ENCODE measurements at places on chromosomes 3 and 15.

DNA sequence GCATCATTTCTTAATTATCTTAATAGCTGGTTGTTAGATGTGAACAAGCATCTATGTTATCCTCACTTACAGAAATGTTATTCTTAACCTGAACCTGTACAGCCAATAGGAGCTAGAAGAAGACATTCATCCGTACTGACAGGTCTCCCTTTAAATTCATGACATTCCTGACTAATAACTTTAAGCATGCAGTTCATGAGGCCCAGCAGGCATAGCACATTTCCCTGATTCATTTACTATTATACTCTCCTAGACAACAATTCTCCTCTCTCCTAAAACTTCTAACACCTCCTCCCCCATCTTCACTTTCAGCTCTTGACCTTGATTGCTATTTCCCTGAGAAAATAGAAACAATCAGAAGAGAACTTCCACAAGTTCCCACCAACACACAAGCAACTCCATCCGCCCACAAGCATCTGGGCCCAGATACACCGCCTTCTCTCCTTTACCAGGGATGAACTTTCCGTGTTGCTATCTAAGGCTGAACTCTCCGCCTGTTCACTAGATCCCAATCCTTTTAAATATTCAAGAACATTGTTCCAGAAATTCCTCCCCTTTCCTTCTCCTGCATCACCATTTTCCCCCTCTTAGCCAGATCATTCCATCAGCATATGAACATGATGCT lies 62.9 kb upstream of the SPRED1 start:
- no peak for DNase-seq

DNA sequence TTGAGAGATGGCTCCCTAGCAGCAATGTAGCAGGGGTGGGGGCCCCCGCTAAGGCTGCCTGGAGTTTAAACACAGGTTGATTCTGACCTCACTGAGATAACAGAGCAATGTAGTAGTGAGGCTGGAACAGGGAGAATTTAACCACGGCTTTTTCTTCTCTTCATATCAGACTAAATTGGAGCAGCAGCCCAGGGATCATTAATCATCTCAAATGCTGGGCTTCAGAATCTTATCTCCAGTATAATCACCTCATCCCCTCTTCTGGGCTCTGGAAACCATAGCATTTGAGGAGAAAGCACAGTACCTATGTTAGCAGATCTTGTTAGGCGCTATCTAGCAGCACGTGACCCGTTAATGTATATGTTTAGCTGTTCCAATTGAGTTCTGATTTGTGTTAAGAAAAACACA lies 25.4 kb upstream of the DET1 start:
- DNase-seq, result no peak

- peak; percentile 87 for DNase-seq
Measured at GRCh38 chr3:101836652-101837598, 12.4 kb upstream of the NFKBIZ start.

GRCh38 chr3:116483135-116483534 lies 37.8 kb upstream of the LSAMP start:
- DNase-seq, result no peak

DNA sequence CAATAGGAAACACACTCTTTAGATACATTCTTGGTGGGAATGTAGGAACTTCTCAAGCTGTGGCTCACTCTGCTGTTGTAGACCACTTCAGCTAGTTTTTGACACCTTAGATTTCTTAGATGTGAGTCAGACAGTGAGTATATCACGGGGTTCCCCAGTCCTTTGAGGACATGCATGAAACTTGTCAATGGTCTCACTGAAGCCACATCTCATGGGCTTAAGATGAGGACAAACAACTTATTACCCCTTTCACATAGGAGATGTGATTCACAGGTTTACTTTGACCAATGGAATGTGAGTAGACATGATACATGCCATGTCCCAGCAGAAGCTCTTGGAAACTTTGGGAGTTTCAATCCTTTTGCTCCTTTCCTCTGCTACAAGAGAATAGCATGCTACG lies 325.5 kb downstream of the CHST2 start:
- no peak for DNase-seq

GRCh38 chr3:175378348-175378747 lies 519.2 kb downstream of the NAALADL2 start:
- no peak for DNase-seq

- no peak for DNase-seq
Measured at GRCh38 chr3:120416868-120417267, 33.9 kb downstream of the FSTL1 start.

DNA sequence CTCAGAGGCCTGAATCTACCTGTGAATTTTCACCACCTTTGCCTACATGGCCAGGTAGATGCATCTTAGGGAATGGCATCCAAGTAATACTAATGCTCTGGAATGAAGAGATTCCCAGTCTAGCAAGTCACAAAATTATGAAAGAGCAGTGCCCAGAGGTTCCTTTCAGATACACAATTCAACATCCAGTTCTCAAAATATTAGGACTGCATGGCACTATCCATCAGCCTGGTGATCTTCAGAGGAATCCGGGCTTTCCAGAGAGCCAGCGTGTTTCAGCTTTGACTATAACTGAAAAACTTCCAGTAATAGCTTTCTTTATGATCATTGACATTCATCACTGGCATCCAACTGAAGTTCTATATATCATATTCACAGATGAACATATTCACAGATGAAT lies 849.8 kb downstream of the AGBL1 start:
- DNase-seq, result no peak

DNA sequence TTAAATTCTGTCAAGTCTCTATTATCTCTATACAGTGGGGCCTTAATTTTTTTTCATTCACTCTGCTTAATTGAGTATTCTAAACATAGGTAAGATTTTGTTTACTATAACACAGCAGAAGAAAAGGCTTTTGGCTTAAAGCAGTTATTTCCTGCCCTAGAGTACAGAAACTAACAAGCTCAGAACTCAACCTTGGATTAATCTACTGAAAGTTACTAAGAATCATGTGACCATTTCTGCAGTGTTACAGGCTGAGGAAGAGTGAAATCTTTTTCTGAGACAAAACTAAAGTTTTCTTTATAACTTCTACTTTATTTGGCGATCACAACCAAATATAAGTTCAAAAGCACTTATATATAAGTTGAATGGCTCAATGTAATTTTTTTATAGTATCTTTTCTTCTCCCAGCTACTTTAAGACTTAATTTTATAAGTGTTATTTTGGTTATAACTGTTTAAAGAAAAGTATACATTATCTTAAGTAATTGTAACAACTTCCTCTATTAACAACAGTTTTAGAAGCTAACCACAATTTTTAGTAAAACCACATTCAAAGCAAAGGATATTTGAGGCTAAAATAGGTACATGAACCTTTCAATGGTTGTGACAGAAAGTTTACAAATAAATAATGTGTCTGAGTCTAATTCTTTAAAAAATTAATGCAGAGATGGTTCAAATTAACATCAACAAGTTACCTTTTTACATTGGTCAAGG lies 240.6 kb upstream of the NAALADL2 start:
- DNase-seq, result no peak

GRCh38 chr3:183779896-183780465 lies 45.4 kb downstream of the MAP6D1 start:
- DNase-seq, result no peak

- peak; percentile 93 for DNase-seq
Measured at GRCh38 chr3:72996473-72997333, at the start of gene PPP4R2. Gene PPP4R2, plus strand, starts transcription at chr3:72996811. Its CDS starts 227 bp downstream, at chr3:72997038.

- DNase-seq, result no peak
Measured at GRCh38 chr15:25611603-25612002, 172.8 kb upstream of the UBE3A start.

- no peak for DNase-seq
Measured at GRCh38 chr15:101003081-101003480, 83.9 kb downstream of the LRRK1 start.

GRCh38 chr3:129658110-129658843 lies 51.8 kb upstream of the PLXND1 start:
- DNase-seq, result no peak

- no peak for DNase-seq
Measured at GRCh38 chr15:81309647-81310450, 14.1 kb downstream of the STARD5 start.

DNA sequence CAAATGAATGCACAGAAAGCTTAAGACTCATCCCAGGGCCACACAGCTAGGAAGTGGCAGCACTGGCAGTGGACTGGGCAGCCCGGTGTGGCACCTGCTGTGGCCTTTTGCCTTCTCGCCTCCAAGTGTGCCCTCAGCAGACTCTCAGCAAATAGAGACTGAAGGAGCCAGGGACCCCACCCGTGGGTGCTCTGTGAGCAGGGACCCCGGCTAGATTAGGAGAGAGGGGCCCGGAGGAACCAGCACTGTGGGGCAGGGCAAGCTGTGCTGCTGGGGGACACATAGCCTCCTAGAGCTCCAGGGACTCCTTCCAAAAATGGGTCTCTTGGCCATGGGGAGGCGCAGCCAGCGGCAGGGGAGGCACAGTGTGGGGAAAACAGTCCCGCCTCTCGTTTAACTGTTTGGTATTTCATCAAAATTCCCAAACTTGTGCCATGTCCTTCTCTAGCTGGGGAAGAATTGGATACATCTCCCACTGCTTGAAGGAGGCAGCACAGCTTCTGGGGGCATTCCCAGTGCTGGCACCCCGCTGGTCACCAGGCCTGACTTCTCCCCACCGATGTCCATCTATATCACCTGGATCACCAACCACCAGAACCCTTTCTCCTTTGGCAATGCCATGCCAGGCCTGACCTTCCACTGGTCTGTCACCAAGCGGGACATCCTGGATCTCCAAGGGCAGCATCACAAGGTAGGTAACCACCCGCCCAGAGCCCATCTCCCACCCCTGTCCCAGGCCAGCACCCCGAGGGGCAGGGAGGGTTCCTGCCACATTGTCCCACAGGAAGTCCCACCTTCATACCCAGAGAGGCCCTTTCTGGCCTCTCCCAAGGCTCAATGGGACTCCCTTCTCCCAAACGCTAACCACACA lies 12.0 kb upstream of the TXNRD3 start:
- no peak for DNase-seq

- DNase-seq, result no peak
Measured at GRCh38 chr3:7927864-7928263, 573.8 kb upstream of the LMCD1 start.

Data from cardiac fibroblast (primary cell).